Psoas muscle (tissue), 8 donors: ENCODE measurements at places on chromosomes 4 and X. TPM values are rescaled to one million over a fixed set of nuclear protein-coding genes. Genes with fewer than 3 reads are reported as not detected.

The GRPR gene
- total RNA-seq: 0.32 TPM

The SLC49A3 gene
- 1.7 TPM for total RNA-seq

The GSX2 gene
- not detected for total RNA-seq

The SHOX gene
- total RNA-seq: not detected

The KCNIP4 gene
- not detected for total RNA-seq

The MAOA gene
- 9.7 TPM for total RNA-seq

The HTRA3 gene
- 24.3 TPM for total RNA-seq

The HPSE gene
- 0.46 TPM for total RNA-seq
